Chondrocyte (in vitro differentiated cells): ENCODE measurements at places on chromosomes 3 and 15. TPM values are rescaled to one million over a fixed set of nuclear protein-coding genes. Genes with fewer than 3 reads are reported as not detected.
A peak's percentile ranks its signal among the peaks of the same experiment; 100 is the strongest.

DNA sequence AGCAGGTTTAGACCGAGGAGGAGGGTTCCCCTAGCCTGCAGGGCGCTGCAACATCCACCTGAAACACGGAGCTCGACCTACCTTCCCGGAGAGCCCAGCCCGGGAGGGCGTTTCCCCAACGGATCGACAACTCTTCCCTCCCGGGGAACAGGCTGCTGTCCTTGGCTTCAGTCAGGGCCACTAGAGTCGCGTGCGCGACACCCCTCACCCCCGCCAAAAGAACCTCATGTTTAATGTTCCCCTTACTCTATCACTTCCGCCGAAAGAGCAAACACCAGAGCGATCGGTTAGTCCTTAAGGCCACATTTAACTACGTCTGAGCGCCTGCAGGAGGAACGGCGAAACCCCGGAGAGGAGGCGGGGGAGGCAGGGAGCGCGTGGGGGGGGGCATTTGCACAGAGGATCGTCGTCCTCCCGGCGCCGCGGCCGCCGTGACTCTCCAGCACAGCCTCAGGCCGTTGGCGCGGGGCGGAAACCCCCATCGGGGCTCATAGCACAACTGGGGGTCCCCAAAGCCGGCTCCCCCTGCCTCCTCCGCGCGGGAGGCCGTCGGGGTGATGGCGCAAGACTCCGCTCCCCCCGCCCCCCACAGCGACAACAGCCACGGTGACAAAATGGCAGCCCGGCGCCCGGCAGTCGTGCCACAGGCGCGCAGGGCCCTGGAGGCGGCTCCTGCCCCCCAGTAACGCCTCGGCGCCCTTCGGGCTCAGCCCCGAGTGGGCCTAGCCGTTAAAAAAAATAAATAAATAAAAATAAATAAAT is 3.2 kb downstream of the ANP32A start:
- H3K36me3 ChIP-seq, result peaks cover 2% of the 10 kb centered on the region
- peak overlapping the region; percentile 86 for H3K4me3 ChIP-seq
- peak overlapping the region; percentile 91 for H3K27ac ChIP-seq
- H3K4me1 ChIP-seq, result peaks cover 49% of the 10 kb centered on the region

- H3K27ac ChIP-seq, result no peak overlapping the region
- no peaks in the 10 kb centered on the region for H3K36me3 ChIP-seq
- peaks cover 8% of the 10 kb centered on the region for H3K4me1 ChIP-seq
- H3K27me3 ChIP-seq, result no peaks in the 10 kb centered on the region
- H3K4me3 ChIP-seq, result no peak overlapping the region
These were observed 302.0 kb downstream of the DIPK2A start for GRCh38 chr3:144273601-144274000.

- peaks cover 8% of the 10 kb centered on the region for H3K4me1 ChIP-seq
- H3K27ac ChIP-seq, result no peak overlapping the region
- no peak for DNase-seq
- no peaks in the 10 kb centered on the region for H3K36me3 ChIP-seq
- no peak overlapping the region for H3K4me3 ChIP-seq
- H3K27me3 ChIP-seq, result no peaks in the 10 kb centered on the region
These were observed 389.0 kb downstream of the LSAMP start for GRCh38 chr3:116056280-116056679.

Gene RTP4
- total RNA-seq, result not detected in 3 replicates

Gene DGKG
- total RNA-seq, result 0.68 to 1.7 TPM (median 1.6 TPM) in 3 replicates

DNA sequence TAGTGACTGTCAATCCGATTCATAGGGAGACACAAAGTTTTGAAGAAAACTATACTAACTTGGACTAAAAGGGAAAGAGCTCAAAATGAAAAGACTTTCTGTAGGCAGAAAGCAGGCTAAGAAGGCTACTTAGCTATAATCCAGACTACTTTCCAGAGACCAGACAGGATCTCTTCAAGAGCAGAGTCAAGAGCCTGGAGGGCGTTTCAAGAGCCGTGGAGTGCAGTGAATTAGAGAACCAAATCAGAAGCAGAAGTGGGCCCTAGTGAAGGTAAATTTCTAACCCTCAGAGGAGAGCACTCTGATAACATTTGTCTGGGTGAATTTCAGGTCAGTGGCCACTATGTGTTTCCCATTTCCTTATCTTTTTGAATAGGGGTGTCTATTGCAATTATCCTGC is 76.4 kb downstream of the CGGBP1 start:
- H3K4me1 ChIP-seq, result no peaks in the 10 kb centered on the region
- DNase-seq, result no peak
- H3K27ac ChIP-seq, result no peak overlapping the region
- H3K27me3 ChIP-seq, result peaks cover 11% of the 10 kb centered on the region
- H3K4me3 ChIP-seq, result no peak overlapping the region
- no peaks in the 10 kb centered on the region for H3K36me3 ChIP-seq

DNA sequence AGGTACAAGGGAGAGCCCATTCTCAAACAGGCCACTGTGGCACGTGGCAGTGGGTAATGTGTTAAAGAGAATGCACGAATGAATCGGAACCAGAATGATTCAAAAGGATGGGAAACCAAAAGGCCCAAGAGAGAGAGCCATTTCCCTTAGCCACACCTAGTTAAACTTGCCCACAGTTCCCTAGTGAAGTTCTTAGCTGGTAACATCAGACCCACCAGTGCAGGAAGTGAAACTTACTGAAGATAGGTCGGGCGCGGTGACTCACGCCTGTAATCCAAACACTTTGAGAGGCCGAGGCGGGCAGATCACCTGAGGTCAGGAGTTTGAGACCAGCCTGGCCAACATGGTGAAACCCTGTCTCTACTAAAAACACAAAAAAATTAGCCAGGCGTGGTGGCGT is 97.1 kb downstream of the MEX3B start:
- H3K27me3 ChIP-seq, result no peaks in the 10 kb centered on the region
- H3K4me1 ChIP-seq, result peaks cover 55% of the 10 kb centered on the region
- no peaks in the 10 kb centered on the region for H3K36me3 ChIP-seq
- H3K4me3 ChIP-seq, result no peak overlapping the region
- DNase-seq, result no peak

Gene DLL4
- 0.36 to 0.45 TPM in 2 of 3 replicates, not detected in the other for total RNA-seq

DNA sequence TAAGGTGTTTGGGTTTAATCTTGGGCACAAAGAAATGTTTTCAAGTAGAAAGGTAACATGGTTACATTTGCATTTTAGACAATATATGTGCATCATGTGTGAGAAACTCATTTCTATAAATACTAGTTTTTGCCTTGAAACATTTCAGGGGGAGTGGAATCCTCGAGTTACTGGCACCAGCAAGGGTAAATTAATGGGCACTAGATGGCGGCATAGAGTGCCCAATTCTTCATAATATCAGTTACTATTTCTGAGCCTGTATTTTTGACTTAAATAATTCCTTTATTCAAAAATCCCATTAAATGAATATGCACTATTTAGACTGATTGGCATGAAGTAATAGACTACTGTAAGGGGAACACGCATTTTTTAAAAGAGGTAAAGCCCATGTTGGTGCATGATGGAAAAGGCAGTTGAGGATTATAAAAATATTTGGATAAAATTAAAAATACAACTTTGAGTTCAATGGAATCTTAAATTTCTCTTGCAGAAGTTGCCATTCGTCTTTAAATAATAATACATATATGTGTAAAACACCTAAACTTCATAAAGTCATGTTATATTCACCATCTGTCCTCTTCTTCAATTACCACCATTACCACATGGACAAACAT is 106.3 kb downstream of the ZBTB20 start:
- peaks cover 19% of the 10 kb centered on the region for H3K4me1 ChIP-seq
- H3K36me3 ChIP-seq, result no peaks in the 10 kb centered on the region
- DNase-seq, result no peak
- no peak overlapping the region for H3K27ac ChIP-seq

Gene CCR5
- total RNA-seq, result not detected in 3 replicates

Gene ROBO1
- 43.7 to 67.2 TPM (median 47.1 TPM) in 3 replicates for total RNA-seq

- DNase-seq, result no peak
- H3K27ac ChIP-seq, result no peak overlapping the region
- H3K4me3 ChIP-seq, result no peak overlapping the region
These were observed 572.1 kb downstream of the VGLL3 start for GRCh38 chr3:86418861-86419260.

GRCh38 chr3:148958696-148959095 is 32.6 kb upstream of the GYG1 start:
- no peak overlapping the region for H3K27ac ChIP-seq
- no peaks in the 10 kb centered on the region for H3K36me3 ChIP-seq
- H3K4me1 ChIP-seq, result peaks cover 25% of the 10 kb centered on the region
- no peak for DNase-seq

- H3K27ac ChIP-seq, result no peak overlapping the region
- no peak for DNase-seq
- no peaks in the 10 kb centered on the region for H3K27me3 ChIP-seq
These were observed 9.4 kb downstream of the IGF1R start for GRCh38 chr15:98657721-98658120.

Gene GPR149
- not detected in 3 replicates for total RNA-seq
